Memory B cell (primary cell): ENCODE measurements at places on chromosomes 3 and 15.

DNA sequence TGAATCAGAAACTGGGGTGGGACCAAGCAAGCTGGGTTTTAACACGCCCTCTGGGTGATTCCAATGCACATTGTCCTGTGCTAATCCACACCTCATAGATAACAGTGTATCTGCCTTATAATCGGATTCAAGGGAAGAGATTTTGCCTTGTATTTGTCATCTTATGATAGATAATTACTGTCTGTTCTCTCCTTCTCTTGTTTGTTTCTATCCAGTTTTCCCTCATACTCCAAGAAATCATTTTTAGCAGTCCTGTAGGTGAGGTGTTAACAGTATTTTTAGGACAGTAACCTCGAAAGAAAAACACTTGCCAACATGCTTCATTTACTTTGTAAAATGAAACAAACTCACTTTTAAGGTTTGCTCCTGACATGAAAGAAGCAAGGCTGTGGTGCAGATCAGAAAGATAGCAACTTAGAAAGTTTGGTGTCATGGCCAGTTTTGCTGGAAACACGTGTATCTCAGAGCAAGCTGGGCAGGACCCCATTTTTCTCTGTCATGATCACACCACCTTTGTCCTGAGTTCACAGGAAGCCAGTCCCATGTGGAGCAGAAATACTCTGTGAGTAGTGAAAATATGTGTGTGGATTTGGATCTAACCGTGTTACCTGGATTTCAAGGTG is 72.6 kb downstream of the TRAK1 start:
- DNase-seq = no peak

DNA sequence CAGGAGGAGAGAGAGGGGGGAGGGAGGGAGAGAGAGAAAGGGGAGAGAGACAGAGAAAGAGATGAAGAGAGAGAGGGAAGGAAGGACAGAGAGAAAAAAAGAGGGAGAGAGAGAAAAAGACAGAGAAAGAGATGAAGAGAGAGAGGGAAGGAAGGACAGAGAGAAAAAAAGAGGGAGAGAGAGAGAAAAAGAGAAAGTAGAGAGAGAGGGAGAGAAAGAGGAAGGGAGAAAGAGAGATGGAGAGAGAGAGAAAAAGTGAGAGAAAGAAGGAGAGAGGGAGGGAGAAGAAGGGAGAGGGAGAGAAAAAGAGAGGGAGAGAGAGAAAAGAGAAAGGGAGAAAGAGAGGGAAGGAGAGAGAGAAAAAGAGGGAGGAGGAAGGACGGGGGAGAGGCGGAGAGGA is 204.2 kb downstream of the SV2B start:
- no peak for DNase-seq

DNA sequence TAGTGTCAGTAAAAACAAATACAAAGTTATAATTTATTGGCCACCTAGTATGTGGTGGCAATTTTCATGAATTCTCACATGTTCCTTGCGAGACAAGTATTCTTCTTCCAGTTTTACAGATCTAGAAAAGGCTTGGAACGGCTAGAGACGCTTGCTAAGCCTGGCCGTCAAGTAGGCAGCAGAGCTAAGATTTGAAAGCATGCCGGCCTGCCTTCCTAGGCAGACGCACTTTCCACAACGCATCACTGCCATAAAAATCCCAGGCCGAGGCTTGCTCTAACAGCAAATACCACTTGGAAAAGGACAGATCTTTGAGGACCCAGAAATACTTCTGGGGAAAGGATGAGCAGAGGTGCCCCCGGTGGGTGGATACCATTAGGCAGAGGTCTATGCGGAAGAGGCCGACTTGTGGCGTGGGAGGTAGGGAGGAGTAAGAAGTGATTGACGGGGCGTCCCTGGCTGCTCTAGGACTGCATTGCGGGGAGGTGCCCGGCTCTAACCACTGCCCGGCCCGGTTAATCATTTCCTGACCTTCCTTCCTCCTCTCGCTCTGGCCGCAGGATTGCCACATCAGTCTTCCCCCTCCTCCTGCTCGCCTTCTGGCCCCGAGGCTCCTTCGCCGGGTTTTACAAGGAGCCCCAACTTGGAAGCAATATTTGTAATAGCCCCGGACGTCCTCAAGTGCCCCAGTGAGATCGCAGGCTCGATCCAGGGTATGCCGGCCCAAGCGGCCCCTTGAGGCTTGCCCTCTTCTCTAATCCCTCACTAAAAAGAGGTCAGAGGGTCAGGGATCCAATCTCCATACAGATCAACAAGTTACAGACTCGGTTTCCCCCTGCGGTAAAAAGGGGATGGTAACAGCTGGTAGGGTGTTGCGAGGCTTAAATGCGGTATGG is 1.3 kb upstream of the USP3 start:
- peak; percentile 67 for DNase-seq

- no peak for DNase-seq
Measured at GRCh38 chr3:65473736-65474135, 565.0 kb downstream of the MAGI1 start.

DNA sequence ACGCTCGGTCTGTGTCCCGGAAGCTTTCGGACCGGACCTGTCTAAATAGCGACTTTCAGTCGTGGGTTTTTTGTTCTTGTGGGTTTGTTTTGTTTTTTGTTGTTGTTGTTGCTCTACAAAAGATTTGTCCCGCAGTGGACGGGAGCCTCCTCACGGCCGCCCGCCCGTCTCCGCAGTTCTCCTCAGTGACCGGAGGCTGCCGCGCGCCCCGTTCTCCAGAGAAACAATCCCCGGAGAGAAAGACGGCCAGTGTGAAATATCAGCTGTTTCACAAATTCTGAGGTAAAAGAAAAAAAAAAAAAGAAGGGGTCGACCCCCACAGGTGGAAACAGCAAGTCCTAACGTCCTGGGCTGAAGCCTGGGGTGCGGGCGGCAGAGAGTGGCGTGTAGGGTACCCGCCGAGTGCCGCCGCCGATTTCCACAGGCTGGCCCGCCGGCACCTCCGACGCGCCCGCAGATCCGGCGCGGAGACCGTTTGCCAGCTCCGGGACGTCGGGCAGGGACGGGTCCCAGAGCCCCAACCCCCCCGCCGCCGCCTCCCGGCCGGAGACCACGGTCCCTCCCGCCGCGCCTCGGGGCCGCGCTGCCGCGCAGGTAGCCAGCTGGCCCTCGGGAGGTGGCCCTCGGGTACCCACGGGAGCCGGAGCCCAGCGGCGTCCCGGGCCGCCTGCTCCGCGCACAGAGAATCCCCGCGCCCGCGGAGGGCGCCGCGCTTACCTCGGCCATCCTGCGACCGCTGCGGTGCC is 478 bp downstream of the BNC1 start:
- no peak for DNase-seq

DNA sequence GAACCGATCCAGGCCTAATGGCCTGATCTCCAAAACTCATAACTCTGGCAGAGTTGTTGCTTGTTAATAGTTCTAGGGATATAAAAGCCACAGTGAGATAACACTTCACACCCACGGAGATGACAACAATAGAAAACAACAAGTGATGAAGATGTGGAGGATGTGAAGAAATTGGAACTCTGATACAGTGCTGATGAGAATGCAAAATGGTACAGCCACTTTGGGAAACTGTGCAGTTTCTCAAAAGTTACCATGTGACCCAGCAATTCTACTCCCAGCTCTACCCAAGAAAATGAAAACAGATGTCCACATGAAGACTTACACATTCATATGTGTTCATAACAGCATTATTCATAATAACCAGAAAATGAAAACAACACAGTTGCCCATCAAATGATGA is 3.8 kb downstream of the CMTM7 start:
- no peak for DNase-seq

- no peak for DNase-seq
Measured at GRCh38 chr3:2300938-2301337, 202.3 kb downstream of the CNTN4 start.

DNA sequence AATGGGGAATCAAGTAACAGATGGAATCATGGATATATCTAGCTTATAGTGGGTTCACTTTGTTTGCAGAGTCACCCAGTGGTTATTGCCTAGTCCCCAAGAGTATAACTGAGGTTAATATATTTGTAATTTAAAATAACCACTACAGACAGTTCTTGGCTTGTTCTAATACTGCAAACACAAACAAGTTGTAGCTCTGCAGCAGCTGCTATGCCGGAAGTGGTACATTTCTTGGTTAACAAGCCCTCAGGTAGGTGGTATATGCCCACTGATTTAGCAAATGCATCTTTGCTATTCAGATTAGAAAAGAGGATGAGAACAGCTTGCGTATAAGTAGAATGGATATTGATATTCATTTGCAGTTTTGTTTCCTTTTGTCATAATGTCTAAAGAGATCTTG is 984.2 kb downstream of the SQOR start:
- DNase-seq = no peak

DNA sequence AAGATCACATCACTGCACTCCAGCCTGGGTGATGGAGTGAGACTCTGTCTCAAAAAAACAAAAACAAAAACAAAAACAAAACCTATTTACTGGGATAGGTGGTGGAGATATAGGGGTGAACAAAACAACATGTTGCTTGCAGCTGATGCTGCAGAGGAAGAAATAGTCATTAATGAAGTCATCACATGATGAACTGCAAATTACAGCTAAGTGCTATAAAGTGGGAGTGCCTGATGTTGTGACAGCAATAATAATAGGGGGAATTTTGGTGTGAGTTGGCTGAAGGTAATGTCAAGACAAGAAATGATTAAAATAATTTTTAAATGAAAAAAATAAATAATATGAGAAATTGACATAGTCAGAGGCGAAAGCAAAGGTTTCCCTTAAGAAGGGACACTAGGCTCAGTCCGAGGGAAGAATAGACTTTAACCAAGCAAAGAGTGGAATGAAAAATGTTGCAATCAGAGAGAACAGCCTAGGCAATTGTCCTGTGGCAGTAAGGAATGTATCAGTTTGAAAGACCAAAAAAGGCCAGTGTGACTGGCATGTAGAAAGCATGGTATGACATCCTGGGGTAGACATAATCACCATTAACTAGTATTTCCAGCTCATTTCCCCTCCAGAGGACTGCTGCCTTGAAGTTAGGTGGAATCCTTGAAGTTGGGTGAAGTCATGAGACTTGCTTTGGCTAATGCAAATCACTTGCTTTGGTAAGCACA is 14.7 kb upstream of the PIK3CB start:
- no peak for DNase-seq

DNA sequence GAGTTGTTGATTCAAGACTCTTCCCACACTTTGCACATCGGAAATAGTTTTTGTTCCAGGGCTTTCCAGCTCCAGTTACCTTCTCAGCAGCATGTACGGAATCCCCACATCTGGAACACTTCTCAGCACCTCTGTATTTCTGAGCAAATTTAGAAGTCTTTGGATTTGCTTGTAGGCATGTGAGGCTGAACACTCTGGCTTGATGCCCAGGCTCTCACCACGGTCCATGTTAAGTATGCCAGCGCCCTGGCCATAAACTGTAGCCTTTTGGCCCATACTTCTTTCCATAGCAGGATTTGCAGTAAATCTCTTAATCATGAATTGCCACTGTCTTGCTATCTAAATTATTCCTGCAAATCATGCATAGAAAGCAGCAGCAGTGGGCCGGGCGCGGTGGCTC is 24.4 kb downstream of the ATP2C1 start:
- no peak for DNase-seq

DNA sequence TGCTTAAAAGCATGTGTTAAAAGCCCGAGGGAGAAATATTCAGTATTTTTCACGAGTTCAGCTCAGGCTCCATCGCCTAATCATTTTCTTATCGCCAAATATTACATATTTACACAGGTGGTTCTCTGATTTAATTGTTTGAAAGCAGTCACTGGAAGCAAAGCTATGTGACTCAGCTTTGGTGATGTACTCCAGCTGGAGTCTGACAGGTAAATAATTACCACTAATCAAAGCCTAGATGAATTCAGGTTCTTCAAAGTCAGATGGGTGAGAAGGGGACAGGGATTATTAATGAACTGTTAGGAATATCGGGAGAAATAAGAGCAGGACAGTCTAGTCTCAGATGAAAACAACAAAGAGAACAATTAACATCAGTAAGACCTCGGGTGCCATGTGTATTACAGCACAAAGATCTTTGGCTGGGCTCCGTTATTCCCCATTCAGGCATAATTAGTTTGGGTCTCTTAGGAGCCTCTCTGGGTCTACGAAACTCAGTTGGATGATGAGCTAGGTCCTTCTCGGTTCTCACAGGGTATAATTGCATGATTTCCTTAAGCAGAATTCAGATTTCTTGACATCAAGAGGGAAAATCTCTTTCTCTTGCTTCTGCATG is 331.7 kb upstream of the ADAMTS9 start:
- no peak for DNase-seq

DNA sequence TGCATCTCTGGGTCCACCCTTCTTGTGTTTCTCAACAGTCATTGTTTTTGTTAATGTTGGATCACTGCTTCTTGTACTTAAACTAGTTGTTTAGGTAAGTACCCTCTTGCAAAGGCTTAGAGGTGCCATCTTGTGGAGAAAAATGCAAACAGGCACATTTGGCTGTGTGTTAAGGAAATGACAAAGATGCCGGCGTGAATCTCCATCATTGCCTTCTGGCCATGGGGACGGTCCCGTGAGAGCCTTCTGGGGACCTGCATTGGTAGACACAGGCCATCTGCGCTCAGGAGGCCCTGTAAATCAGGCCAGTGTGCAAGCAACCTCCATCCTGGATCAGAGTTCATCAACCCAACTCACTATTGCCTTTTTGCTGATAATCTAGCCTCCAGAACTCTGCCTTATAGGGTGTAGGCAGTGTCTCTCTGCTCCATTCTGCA is 158.6 kb upstream of the NR2E3 start:
- DNase-seq = no peak

DNA sequence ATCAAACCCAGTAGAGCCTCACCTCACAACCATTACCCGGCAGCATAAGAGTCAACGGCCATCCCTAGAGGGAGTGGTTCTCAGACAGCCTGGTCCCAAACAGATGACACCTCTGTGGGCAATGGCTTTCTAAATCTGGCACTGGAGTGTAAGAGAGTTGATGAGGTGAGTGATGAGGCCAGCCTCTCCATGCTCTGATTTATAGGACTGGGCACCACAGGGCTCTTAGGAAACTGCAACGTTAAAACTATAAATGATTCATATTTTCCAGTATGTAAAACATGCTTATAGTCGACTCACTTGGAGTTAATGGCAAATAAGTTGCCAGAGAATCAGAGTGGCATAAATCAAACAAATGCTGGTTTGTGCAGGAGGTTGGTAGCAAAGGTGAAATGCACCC is 187.7 kb downstream of the GREM1 start:
- no peak for DNase-seq

DNA sequence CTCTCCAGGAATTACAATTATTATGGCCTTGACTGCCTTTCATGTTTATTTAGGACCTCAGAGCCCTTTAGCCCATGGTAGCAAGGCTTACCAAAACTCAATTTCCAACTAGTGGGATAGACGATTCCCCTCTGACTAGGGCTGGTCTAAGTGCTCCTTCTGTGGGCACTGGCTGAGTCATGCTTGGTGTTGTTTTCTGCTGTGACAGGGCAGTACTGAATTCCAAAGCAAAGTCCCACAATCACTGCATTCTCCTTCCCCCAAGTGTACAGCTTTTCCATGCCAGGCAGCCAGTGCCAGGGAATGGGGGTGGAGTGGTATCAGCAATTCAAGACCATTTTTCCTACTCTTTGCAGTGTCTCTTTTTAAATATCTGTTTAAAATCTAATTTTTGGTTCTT is 509.0 kb upstream of the NECTIN3 start:
- DNase-seq = no peak
